LHCN-M2 (cell line): ENCODE measurements at places on chromosomes 16 and 17.
A peak's percentile ranks its signal among the peaks of the same experiment; 100 is the strongest.

DNA sequence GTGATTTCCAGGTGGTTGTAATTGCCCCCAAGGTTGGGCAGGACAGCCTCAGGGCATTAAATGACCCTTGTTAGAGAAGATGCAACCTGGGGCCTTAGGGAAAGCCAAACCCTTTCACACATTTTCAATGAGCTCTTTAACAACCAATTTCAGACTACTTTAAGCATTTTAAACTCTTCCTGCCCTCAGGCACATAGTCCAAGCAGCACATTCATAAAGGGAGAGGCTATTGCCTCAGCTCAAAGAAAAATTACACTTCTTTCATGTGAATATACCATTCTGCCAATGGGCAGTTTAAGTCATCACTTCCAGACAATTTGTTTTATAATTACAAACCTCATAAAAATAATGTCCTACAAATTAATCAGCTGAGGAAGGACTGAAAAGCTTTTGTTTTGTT lies 544.5 kb downstream of the NPIPA7 start:
- DNase-seq, result no peak

- no peak for DNase-seq
Measured at GRCh38 chr17:45003877-45004276, 35.8 kb upstream of the C1QL1 start.

- no peak for DNase-seq
Measured at GRCh38 chr16:75341564-75342307, 90.3 kb upstream of the BCAR1 start.

GRCh38 chr17:9115214-9116191 lies 94.2 kb downstream of the NTN1 start:
- DNase-seq, result no peak

- no peak for DNase-seq
Measured at GRCh38 chr17:65856865-65857264, 295.4 kb upstream of the AXIN2 start.

GRCh38 chr16:65919145-65919985 lies 447.1 kb upstream of the CDH5 start:
- no peak for DNase-seq

DNA sequence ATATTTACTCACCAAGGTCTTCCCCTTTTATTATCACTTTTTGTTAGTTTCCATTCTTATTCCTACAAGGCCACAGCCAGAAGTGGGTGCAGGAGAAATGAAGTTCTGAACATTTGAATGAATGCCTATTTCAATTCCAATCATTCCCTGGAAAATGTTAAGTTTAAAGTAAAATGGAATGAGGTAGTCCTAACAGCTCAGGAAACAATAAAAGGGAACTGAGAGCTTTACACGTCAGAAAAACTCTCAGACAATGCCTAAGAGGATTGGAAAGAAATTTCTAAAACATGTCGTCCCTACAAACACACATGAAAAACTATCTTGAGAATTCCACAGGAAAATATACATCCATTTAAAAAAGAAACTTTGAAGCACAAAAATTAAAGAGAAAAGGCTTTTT lies 238.8 kb downstream of the STX8 start:
- DNase-seq, result no peak

DNA sequence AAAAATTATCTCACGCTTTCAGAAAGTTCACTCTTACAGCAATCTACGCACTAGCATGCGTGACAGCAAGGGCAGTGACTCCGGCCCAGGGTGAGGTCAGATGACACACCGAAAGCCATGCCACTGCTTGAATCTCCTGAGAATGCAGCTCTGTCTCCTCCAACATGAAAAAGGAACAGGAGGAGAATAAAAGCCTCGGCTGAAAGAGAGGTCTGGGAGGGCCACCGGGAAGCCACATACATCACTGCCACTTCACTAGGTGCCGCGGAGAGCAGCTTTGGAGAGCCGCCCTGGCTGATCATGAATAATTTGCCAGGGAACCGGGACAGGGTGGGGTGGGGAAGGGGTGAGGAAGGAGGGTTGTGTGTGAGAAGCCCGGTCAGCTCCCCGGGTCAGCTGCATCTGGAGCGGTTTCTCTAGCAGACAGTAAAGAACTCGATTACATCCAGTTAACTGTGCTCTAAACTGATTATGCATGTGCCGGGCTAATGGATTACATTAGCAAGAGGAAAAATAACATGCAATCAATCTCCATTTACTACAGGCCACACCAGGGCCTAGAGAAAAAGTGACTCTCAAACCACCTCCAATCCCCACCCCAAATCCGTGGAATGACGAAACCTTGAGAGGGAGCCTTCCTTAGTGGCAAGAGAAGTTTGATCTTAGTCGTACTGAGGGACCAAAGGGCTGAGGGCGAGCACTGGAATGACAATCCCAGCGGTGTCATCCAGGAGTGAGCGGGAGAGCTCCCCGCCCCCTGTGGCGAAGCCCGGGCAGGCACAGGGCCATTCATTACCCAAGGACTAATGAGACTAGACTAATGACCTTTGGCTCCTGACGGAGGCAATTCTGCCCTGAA lies 100.3 kb downstream of the ZFHX3 start:
- DNase-seq, result no peak

DNA sequence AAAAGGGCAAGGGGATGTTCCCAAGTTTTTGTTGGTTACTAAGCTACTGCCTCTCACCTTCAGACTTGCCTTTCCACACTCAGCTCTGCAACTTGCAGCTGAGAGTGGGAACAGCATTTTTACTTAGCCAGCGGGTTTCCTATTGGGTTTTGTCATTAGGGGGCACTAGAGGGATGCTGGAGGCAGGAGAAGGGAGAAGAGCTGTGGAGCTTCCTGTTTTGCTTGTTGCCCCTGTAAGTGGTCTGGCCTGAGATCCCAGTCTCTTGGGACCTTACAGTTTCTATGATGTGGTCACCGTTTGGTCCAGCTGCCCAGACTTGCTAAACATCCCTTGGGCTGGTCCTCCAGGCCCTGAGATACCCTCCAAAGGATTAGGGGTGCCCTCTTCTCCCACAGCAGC lies 209.6 kb upstream of the NLRP1 start:
- DNase-seq, result peak; percentile 34

- peak; percentile 90 for DNase-seq
Measured at GRCh38 chr16:31085873-31086628, 2.7 kb downstream of the PRSS53 start.

- DNase-seq, result peak; percentile 89
Measured at GRCh38 chr17:4953451-4953961, 2.6 kb downstream of the ENO3 start.

DNA sequence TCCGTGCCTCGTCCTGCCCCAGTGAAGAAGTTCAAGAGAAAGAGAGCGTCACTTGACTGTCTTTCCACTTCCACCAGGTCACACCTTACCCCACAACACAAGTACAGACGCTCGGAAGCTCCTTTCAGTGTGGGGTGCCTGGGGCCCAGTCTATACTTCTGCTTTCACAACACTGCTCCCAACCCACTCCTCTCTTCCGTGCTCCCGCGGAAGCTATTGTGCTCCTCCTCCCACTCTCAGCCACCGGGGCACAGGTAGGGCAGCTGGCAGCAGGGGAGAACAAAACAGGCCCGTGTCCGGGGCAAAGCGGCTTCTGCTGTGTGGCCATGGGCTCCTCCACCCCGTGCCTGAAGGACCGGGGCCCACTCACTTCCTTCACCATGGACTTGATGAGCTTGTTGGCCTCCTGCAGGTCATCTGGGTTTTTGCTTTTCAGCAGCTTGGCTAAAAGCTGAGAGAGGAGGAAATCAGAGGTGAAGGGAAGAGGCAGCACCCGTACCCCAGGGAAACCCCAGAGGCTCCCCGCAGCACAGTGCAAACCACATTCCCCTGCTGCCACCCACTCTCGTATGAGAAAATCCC lies 18.9 kb downstream of the GGA3 start:
- no peak for DNase-seq

DNA sequence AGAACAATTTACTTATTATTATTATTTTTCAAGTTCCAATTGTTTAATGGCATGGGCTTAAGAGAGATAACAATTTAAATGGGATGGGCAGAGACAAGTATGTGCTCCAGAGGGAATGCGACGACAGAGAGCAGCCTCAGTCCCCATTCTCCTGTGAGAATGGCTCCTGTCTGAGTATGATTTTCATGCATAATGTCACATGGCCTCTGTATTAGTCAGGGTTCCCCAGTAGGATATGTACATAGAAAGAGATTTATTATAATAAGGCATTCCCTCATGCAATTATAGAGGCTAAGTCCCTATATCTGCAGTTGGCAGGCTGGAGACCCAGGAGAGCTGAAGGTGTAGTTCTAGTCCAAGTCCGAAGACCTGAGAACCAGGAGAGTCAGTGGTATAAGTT lies 22.9 kb upstream of the NKD1 start:
- no peak for DNase-seq

- no peak for DNase-seq
Measured at GRCh38 chr16:7124242-7124641, 208.4 kb upstream of the RBFOX1 start.

DNA sequence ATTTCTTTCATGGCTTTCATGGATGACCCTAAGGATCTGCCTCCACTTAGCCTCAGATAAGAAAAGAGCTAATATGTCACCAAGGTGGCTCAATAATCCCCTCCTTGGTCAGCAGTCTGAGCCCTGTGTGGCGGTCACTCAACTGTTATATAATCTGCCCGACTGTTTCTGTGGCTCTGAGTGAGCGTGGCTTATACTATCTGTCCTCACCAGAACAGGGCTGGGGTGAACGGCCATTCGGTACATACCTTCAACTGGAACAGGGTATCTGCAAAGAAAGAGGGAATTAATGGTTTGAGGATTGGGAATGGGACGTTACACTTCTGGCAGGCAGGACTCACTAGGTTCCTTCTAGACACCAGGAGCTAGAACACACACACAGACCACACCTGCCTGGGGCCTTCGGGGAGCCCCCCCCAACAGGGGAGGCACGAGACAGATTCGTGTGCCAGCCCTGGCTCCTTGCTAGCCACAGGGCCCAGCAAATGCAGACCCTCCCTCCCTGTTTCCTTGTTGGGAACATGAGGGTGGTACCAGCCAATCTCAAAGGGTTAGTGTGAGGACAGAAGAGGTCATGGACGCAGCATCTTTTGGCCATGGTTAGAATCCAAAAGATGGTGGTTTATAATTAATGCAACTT lies 3.7 kb downstream of the CHMP1A start:
- no peak for DNase-seq

- no peak for DNase-seq
Measured at GRCh38 chr17:41537990-41538389, 9.9 kb upstream of the KRT19 start.

DNA sequence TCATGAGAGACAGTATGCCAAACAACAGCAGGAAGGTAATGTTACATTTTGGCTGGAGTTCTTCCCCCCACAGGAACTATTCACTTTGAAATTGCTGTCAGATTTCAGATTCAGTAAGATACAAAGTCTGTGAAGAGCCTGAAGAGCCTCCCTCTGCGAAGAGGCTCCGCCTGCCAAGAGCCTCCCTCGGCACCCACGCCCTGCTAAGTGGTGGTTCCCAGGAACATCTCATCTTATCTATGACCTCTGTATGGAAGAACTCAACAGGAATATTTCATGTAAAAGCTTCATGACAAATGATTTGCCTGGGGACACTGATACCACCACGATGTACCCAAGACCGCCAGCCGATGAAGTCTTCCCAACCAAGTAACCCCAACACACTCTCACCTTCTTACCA lies 3.2 kb downstream of the ZC3H7A start:
- DNase-seq, result no peak
